ENCODE measurements at places on chromosomes 13 and 19. TPM values are rescaled to one million over a fixed set of nuclear protein-coding genes. Genes with fewer than 3 reads are reported as not detected.

DNA sequence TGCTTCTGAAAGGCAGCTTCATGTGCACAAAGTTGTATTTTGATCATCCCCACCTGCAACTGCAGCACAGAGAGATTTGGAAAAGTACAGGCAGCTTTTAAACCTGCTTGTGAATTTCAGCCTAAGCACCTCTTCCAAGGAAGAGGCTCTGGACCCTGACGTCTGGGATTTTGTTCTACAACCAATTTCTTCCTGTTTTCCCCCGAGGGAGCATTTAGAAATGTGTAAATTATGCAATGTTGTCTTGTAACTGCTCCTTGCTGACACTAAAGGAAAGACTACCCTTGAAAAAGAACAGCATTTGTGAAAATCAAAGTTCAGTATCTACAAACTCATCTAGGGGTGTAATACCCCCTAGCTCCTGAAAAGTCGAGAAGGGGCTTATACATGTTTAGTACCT lies 15.4 kb downstream of the MED26 start:
- no peak for DNase-seq

The RAB8A gene
- 16.8 TPM for total RNA-seq

The CHAF1A gene
- total RNA-seq, result 5.4 TPM

The ZNF792 gene
- 3.3 TPM for total RNA-seq

DNA sequence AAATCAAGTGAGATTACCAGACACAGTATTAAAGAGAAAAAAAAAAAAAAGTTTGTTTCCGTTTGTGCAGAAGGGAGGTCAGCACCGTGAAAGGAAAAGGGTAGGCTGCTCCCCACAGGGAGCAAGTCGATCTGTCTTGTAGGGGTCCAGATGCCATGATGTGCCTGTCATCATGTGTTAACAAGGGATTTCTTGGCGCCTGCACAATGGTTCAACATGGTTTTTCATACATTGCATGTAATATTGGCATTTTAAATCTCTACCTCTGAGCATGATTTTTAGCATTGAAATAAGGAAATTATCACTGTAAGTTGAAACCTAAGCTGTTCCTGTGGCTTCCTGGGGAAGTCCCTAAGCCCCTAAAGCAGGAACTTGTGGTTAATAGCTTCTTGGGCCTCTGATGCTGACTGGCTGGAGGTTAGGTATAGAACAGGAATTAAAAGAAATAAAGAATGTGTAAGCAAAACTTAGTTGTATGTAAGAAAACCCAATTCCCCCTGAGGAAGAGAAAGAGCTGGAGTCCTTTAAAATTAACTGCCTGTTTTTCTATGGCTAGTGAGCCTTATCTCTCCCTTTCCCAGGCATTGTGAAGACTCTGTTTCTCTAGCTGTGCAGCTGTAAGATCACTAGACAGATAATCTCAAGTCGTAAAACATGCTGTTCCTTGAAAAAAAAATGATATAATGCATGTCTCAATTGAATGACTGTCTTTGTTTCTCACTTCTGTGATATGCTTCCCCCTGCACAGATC lies 7.4 kb upstream of the FCGBP start:
- no peak for DNase-seq

DNA sequence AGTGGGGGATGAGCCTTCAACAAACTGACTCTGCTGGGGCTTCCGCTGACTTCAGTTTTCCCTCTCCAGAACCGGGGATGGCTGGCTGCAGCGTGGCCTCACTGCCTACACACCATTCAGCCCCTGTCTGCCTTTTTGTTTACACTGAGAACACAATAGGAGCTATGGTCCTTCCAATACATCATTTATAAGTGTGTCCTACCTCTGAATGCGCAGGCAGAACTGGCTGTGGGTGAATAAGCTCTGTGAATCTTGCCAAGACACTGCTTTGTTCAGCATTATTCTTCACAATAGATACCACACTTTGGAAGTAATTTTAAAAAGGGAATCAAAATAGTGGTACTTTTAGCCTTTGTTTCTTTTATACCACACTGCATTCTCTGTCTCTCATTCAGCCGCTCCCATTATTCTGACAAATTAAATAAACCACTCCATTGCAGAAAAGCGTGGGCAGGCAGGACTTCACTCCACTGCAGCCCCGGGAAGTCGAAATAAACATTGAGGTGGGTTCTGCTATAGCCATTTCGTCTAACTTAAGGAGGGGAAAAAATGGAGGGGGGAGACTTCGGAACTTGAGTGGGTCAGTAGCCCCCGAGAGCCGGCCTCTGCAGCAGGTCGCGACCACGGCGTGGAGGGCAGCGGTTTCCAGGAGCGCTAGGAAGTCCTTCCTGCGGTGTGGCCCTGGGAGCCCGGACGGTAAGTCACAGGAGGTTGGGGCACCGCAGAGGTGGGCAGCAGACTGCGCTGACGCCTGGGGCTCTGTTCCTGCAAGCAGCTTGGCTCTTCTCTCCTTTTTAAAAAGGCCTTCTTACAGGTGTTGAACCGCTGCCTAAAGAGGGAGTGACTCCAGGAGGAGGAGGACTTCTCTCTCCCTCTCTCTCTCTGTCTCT lies 94.8 kb upstream of the SOX1 start:
- DNase-seq, result no peak

- no peak for DNase-seq
These were observed 22.6 kb downstream of the RXFP2 start for GRCh38 chr13:31761951-31762350.

The ZNF99 gene
- 0.05 TPM for total RNA-seq

The SPINT2 gene
- total RNA-seq, result 8.7 TPM

- no peak for DNase-seq
These were observed 3.2 kb downstream of the TMIGD2 start for GRCh38 chr19:4298810-4299550.

GRCh38 chr13:100581504-100581903 lies 7.1 kb downstream of the GGACT start:
- no peak for DNase-seq

- DNase-seq, result no peak
These were observed 168.0 kb downstream of the FOXO1 start for GRCh38 chr13:40498461-40498860.

The NLRP4 gene
- total RNA-seq, result not detected

The SCN1B gene
- 48.2 TPM for total RNA-seq

The PROSER3 gene
- total RNA-seq, result 5.9 TPM

The PROZ gene
- total RNA-seq, result not detected

The PSPN gene
- 0.75 TPM for total RNA-seq

The CATSPERD gene
- total RNA-seq, result not detected

GRCh38 chr13:106369091-106369490 lies 166.4 kb downstream of the EFNB2 start:
- no peak for DNase-seq

DNA sequence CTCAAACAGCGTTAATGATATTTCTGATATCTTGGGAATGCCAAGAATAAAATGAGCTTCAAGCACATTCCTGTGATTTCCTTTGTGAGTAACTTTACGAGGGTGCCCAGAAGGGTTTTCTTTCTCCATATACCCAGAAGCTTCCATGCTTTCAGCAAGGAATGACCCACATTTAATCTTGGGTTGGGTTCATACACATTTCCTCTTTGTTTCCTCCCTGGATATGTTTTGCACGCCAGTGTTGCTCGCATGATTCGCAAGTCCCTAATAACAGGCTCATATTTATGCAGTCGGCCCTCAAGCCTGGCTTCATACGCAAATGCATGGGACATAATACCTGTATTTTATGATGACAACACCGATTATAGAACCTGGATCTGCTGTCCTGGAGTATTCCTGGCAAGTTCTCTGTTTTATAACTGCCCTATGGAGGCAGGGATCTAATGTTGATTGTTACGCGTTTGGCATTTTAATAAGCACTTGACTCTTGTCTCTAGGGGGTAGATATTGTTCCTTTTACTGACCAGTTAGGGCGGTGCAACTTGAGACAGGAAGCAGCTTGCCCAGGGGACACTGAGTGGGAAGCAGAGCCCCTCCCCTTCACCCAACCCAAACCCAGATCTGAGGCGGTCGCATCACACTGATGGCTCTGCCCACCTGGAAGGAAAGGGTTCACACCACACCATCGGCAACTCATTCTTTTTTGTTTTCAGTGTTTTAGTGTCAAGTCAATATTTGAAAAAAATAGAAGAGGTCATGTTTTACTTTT lies 220.4 kb upstream of the SOX1 start:
- no peak for DNase-seq

DNA sequence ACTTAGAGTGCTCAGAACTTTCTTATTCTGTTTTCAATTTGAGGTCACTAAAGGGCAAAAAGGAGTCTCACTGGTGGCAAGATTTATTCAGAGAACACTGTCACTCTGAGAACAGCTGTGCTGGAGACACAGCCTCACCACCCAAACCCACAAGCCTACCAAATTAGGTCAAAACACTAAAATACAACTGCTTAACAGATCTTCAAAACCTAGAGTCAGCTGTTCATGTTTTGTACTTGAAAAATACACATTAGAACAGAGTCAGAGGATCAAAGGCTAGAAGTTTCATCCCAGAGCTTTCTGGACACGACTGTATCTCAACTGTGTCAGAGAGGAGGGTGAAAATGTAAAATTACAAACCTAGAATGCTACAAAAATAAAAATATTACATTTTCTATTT lies 89.3 kb downstream of the MIPEP start:
- DNase-seq, result no peak

GRCh38 chr19:40309666-40310065 lies 24.5 kb upstream of the AKT2 start:
- no peak for DNase-seq

The OLFM4 gene
- 0.40 TPM for total RNA-seq

The FFAR1 gene
- not detected for total RNA-seq

- DNase-seq, result no peak
These were observed 24.6 kb downstream of the ZMYM5 start for GRCh38 chr13:19838865-19839275.

GRCh38 chr13:103517066-103517767 lies 451.0 kb upstream of the SLC10A2 start:
- DNase-seq, result no peak

GRCh38 chr19:45526143-45526542 lies 18.9 kb downstream of the VASP start:
- DNase-seq, result peak; percentile 79

All from Right ventricle myocardium superior (tissue), 1 donor.